D721Med (cell line): ENCODE measurements at places on chromosomes 7 and 10.

GRCh38 chr10:110612087-110612486 lies 32.0 kb upstream of the RBM20 start:
- DNase-seq, result no peak

GRCh38 chr10:34479520-34480179 lies 335.4 kb downstream of the PARD3 start:
- DNase-seq, result no peak

DNA sequence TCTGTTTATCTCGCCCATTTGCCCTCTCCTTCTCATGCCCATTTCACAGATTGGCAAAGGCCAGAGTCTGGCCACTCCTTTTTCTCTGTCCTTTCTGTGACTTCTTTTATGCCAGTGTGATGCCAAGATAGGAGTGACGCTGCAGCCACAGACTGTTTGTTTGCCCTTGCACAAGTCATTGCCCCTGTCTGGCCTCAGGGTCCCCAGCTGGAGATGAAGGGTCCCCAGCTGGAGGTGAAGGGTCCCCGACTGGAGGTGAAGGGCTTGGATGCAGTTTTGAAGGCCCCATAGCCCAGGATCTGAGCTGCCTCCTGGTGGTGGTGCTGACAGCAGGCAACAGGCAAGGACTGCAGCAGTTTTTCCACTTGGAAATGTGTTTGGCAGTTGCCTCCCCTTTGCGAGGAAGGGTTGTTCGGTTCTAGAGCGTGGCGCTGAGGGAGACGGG lies 50.8 kb upstream of the SLC29A3 start:
- no peak for DNase-seq

DNA sequence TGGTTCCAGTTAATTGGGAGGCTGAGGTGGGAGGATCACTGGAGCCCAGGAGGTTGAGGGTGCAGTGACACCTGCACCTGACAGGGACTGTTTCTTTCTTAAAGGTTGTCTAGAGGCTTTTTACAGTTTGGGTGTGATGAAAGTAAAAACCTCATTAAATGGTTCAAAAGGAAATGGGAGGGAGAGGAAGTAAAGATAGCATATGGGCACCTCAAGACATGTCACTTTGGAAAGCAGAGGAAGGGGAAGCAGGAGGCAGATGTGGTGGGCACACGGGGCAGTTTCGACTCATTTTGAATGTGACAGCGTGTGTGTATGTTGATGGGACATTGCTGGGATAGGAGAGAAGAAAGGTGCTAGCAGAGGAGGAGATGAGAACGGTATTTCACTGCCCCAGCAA lies 203.1 kb downstream of the MLLT10 start:
- DNase-seq, result no peak
